NCI-H187 treated with DMSO at 0.1 percent for 48 hours (cell line): ENCODE measurements at places on chromosomes 16 and 17.

DNA sequence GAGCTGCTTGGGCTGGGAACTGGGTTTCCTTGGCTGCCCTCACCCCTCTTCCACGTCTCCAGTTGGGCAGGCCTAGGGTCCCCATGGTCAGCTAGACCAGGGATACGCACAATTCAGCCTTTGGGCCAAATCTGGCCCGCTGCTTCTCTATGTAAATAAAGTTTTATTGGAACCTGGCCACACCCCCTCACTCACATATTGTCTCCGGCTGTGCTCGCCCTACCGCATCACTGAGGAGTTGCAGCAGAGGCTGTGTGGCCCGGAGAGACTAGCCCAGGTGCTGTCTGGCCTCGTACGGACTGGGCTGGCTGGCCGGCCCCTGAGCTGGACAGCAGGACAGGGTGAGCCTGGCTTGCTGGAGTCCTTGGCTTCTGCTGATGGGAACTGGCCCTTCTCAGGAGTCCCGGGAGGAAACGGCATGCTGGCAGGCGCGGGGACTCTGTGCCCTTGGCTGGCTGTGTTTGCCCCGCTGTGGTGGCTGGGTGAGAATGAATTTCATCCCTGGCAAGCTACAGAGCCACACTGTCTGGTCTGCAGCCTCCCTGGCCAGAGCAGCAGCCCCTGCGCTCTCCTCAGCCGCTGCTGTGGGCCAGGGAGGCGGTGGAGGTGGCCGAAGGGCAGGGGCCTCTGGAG lies 82.0 kb downstream of the ENGASE start:
- DNase-seq = no peak

DNA sequence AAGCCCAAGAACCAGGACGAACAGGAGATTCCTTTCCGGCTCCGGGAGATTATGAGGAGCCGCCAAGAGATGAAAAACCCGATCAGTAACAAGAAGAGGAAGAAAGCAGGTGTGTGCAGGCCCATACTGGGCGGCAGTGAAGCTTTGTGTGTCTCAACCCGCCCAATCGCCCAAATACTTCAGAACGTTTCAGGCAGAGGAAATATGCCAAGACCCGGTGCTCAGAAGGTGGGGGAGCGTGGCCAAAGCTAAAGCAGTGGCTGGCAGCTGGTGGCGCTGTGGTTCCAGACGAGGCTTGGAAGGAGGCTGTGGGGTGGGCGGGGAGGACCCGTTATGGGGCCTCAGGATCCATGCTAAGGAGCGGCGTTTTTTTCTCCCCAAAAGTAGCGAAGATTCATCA lies 1.2 kb downstream of the CCDC137 start:
- DNase-seq = no peak

GRCh38 chr17:79023886-79024771 lies at the start of gene C1QTNF1:
TSS of gene C1QTNF1 (plus strand) at chr17:79024169. CDS start at chr17:79043969, 19,800 bp downstream.
- DNase-seq = no peak

GRCh38 chr17:77726549-77727006 lies 231.9 kb upstream of the TNRC6C start:
- DNase-seq = no peak
